ENCODE measurements at places on chromosomes 5 and 9. TPM values are rescaled to one million over a fixed set of nuclear protein-coding genes. Genes with fewer than 3 reads are reported as not detected.

- peaks cover 8% of the 10 kb centered on the region for H3K4me1 ChIP-seq
- no peaks in the 10 kb centered on the region for H3K36me3 ChIP-seq
- DNase-seq, result no peak
- no peak overlapping the region for H3K27ac ChIP-seq
- H3K4me3 ChIP-seq, result no peak overlapping the region
- H3K27me3 ChIP-seq, result no peaks in the 10 kb centered on the region
These were observed 39.6 kb upstream of the SH3PXD2B start for GRCh38 chr5:172493906-172494305.

Gene FOXD4L3
- not detected for total RNA-seq

- H3K4me3 ChIP-seq, result no peak overlapping the region
- no peak for DNase-seq
- no peaks in the 10 kb centered on the region for H3K4me1 ChIP-seq
- H3K27ac ChIP-seq, result no peak overlapping the region
- H3K27me3 ChIP-seq, result no peaks in the 10 kb centered on the region
- no peaks in the 10 kb centered on the region for H3K36me3 ChIP-seq
These were observed 127.2 kb upstream of the NFIB start for GRCh38 chr9:14441115-14441514.

DNA sequence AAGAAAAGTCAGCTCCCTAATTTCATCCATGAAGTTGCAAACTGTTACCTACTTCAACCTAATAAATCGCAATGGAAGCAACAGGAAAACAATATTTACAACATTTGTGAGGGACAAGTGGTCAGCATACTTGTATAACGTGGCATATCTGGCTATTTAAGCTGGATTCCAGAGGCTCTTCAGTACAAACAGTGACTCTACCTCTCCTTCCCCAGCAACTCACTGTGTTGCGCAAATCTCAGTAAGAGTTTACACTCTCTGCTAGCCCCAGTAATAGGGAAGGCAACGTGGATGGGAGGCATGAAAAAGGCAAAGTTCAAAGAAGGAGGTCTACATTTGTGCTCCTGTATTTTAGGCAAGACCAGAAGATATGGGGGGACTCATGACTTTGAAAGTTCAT lies 18.9 kb upstream of the SEMA5A start:
- no peak for DNase-seq
- H3K4me3 ChIP-seq, result no peak overlapping the region
- no peaks in the 10 kb centered on the region for H3K4me1 ChIP-seq

DNA sequence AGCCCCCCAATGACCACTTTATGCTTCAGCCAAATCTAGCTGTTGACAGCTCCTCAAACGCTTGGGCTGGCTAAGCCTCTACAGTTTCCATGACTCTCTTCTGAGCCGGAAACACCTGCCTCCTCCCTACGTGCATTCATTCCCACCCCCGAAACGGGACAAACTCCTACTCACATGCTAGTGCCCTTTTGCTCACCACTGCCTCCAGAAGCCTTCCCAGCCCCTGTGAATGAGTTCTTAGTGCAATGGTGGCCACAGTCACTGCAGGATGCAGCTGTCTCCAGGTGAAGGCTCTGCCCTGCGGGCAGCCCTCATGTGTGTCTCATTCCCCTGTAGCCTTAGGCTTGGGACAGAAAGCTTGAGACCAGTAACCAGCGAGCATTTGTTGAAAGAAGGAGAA lies 68.8 kb upstream of the DAB2IP start:
- H3K36me3 ChIP-seq, result no peaks in the 10 kb centered on the region
- no peak for DNase-seq
- H3K4me1 ChIP-seq, result no peaks in the 10 kb centered on the region
- H3K27ac ChIP-seq, result no peak overlapping the region

Gene ERCC6L2
- total RNA-seq, result 61.1 TPM
